ENCODE measurements at places on chromosomes 13 and 19. TPM values are rescaled to one million over a fixed set of nuclear protein-coding genes. Genes with fewer than 3 reads are reported as not detected.
A peak's percentile ranks its signal among the peaks of the same experiment; 100 is the strongest.

Gene NOTCH3
- total RNA-seq = 164 TPM

Gene SHD
- total RNA-seq = not detected

Gene FFAR1
- total RNA-seq = not detected

Gene DLL3
- total RNA-seq = not detected

Gene ZNF527
- 6.7 TPM for total RNA-seq

Gene ZNF772
- 6.3 TPM for total RNA-seq

Gene PNMA8A
- total RNA-seq = 4.6 TPM

DNA sequence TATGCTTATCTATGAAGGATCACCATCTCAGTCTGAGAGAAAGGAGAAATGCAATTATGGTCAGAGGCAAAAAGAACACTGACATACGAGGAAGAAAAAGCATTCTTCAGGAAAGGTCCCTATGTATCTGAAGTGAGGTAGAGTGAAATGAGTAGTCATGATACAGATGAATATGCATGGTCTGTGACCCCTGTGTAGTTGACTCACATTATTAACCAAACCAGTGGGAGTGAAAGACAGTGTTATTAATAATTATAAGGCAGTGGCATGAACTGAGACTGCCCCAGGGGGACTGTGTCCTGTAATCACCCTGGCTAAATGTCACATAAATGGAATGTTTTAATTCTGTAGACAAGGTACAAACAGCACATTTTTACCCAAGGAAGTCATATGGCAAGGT, 1320.2 kb upstream of the PCDH9 start:
- no peak for DNase-seq

- no peak for DNase-seq
Observed at GRCh38 chr13:24063281-24063877, 97.1 kb upstream of the SPATA13 start.

DNA sequence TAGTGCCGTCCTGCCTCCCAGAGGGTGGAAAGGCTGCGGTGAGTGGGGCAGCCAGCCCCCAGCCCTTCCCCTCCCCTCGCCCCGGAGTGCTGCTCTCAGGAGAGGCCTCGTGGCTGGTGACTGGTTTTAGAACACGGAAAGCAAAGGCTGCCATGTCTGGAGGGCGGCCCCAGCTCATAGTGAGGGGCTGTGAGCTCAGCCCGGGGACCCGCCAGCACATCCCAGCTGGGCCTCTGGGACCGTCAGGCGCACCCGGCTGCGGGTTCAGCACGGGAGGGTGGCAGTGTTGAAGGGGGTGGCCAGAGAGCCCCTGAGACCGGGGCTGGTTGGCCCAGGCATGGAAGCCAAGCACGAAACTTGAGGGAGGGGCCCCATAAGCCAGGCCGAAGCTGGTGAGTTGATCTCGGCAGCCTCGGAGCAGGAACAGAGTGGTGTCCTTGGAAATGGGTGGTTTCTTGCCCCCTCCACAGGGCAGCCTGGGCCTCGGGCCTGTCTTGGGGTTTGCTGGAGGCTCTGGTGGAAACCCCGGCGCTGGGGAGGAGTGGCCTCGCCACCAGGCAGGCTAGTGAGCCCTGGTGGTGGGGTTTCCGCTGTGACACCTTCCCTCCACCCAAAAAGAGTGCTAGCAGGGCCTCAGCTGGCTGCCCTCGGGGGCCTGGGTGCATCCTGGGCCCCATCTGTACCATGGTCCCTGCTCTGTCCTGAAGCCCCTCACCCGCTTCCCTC, 157.7 kb downstream of the KDM4B start:
- DNase-seq = no peak

- peak; percentile 97 for DNase-seq
Observed at GRCh38 chr19:1154731-1155351, 19.2 kb downstream of the SBNO2 start.

DNA sequence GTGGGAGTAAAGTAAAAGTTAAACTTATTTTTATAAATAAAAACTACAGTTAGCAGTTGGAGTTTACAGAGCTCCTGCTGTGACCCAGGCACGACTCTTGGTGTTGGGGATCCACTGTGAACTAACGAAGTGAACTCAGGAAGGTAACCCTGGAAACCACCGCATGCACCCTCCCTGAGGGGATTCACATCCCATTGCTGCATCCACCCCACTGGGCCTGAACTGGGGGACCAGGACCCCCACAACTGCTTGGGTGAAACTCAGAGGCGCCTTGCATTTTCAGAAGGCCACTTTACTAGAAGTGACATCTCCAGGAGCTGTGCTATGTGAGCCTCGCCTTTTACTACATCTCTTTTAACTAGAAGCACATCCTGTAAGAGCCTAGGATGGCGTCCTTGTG, 166.4 kb downstream of the TEX29 start:
- DNase-seq = peak; percentile 31

DNA sequence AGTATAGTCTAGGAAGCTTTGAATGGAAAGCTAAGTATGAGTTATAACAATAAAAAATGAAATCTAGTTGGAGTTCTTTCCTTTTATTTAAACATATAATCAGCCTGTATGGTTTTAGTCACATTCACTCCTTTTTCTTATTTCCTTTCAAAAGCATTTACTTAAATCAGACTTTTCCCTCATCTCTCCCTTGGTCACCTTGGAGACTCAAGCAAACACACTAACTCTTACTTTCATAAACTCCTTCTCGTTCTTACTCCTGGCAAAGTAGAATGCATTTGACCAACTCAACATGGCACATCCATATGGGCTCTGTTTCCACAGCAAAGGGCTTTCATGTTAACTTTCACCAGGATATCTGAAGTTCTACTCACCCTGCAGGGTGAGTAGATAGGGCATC, 400.0 kb downstream of the LMO7 start:
- no peak for DNase-seq

GRCh38 chr13:46387064-46387851, at the start of gene RUBCNL:
RUBCNL (minus strand) TSS chr13:46387252; CDS start chr13:46372475, 14,777 bp downstream.
- peak; percentile 89 for DNase-seq

GRCh38 chr19:41993612-41994483, at the start of gene ATP1A3:
ATP1A3 (minus strand) TSS chr19:41994230; CDS start chr19:41994076, 154 bp downstream.
- DNase-seq = no peak

GRCh38 chr13:37427843-37428494, 170.6 kb downstream of the POSTN start:
- DNase-seq = no peak

- DNase-seq = no peak
Observed at GRCh38 chr13:42328672-42329071, 56.7 kb downstream of the AKAP11 start.

DNA sequence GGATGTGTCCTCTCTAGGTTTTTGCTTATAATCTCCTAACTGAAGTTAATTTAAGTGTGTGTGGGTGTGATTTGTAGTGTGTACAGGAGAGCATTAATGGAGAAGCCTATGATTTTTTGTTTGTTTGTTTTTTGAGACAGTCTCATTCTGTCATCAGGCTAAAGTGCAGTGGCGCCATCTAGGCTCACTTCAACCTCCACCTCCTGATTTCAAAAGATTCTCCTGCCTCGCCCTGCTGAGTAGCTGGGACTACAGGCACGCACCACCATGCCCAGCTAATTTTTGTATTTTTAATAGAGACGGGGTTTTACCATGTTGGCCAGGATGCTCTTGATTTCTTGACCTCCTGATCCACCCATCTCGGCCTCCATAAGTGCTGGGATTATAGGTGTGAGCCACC, 20.6 kb downstream of the ZNF701 start:
- no peak for DNase-seq

GRCh38 chr13:80082396-80083080, 258.4 kb downstream of the SPRY2 start:
- DNase-seq = no peak

- DNase-seq = no peak
Observed at GRCh38 chr19:4781801-4782200, 9.7 kb upstream of the FEM1A start.

DNA sequence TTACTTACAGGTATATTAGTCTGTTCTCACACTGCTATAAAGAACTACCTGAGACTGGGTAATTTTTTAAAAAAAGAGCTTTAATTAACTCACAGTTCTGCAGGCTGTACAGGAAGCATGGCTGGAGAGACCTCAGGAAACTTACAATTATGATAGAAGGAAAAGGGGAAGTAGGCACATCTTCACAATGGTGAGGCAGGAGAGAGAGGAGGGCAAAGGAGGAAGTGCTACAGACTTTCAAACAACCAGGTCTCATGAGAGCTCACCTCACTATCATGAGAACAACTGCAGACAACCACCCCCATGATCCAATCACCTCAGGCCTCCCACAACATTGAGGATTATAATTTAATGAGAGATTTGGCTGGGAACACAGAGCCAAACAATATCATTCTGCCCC, 511.7 kb downstream of the SLITRK6 start:
- no peak for DNase-seq

- DNase-seq = no peak
Observed at GRCh38 chr13:75495938-75496337, 14.0 kb upstream of the TBC1D4 start.

- no peak for DNase-seq
Observed at GRCh38 chr13:97307882-97308624, 85.9 kb downstream of the MBNL2 start.

GRCh38 chr19:51509823-51510660, 8.4 kb upstream of the SIGLEC12 start:
- no peak for DNase-seq

GRCh38 chr19:1769645-1769985, 16.3 kb downstream of the ONECUT3 start:
- no peak for DNase-seq

DNA sequence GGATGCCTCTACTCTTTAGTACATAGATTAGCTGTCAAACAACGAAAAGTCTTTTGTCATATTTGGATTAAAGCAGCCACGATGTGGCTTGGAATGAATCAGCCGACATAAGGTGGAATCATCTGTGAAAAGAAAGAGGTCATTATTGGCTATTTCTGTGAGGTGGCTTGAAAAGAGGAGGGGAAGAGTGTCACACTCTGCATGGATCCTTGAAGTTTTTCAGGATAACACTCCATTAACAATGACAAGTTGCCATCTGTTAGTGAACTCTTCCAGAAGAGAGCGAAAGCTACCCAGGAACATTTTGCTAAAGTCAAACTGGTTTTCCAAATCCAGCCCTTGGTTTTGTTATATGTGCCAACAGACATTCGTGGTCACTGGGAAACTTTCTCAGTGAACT, 1604.8 kb downstream of the OLFM4 start:
- DNase-seq = no peak
